ENCODE measurements at places on chromosomes 13 and 19. TPM values are rescaled to one million over a fixed set of nuclear protein-coding genes. Genes with fewer than 3 reads are reported as not detected.

Gene RAB11B
- 81.9 TPM for polyA plus RNA-seq

Gene CLDND2
- polyA plus RNA-seq, result 2.1 TPM

Gene TRPC4
- polyA plus RNA-seq, result 0.14 TPM

Gene ATP7B
- 1.2 TPM for polyA plus RNA-seq

Gene CAMSAP3
- polyA plus RNA-seq, result 2.5 TPM

Gene CALM3
- 167 TPM for polyA plus RNA-seq

Gene RFPL4AL1
- polyA plus RNA-seq, result 0.05 TPM

Gene DEDD2
- 36.9 TPM for polyA plus RNA-seq

Gene LILRB1
- polyA plus RNA-seq, result 5.8 TPM

Gene RXFP2
- not detected for polyA plus RNA-seq

Gene OR7A17
- polyA plus RNA-seq, result not detected

Gene TNNI3
- polyA plus RNA-seq, result 0.75 TPM

Gene CEACAM4
- polyA plus RNA-seq, result 1.9 TPM

Gene MATK
- polyA plus RNA-seq, result 16.2 TPM

Gene NPHS1
- 0.34 TPM for polyA plus RNA-seq

Gene DACT3
- polyA plus RNA-seq, result 3.4 TPM

Gene RAB3A
- 1.0 TPM for polyA plus RNA-seq

Gene ERICH4
- 0.05 TPM for polyA plus RNA-seq

Gene FIZ1
- polyA plus RNA-seq, result 11.9 TPM

Gene EFNA2
- 0.21 TPM for polyA plus RNA-seq

Gene CGB5
- 0.98 TPM for polyA plus RNA-seq

Gene KLK14
- polyA plus RNA-seq, result 1.2 TPM

Gene CDKN2D
- 42.3 TPM for polyA plus RNA-seq

Gene C19orf81
- polyA plus RNA-seq, result not detected

Gene NLRP7
- 0.18 TPM for polyA plus RNA-seq

Gene ACTMAP
- 7.4 TPM for polyA plus RNA-seq

Gene CEACAM3
- 1.5 TPM for polyA plus RNA-seq

Gene ZNF524
- polyA plus RNA-seq, result 25.0 TPM

Gene CNFN
- polyA plus RNA-seq, result 32.7 TPM

Gene ZSCAN5B
- polyA plus RNA-seq, result 0.05 TPM

Gene KLK10
- 7.2 TPM for polyA plus RNA-seq

Gene OR10H5
- 0.05 TPM for polyA plus RNA-seq

Gene SIGLEC8
- 2.1 TPM for polyA plus RNA-seq

Gene ZNF568
- polyA plus RNA-seq, result 6.4 TPM

Gene LHFPL6
- polyA plus RNA-seq, result 14.9 TPM

Gene KIR2DL3
- 0.05 TPM for polyA plus RNA-seq

Gene ZNF230
- 5.5 TPM for polyA plus RNA-seq

Gene CFAP97D2
- polyA plus RNA-seq, result 0.34 TPM

Gene LILRB3
- polyA plus RNA-seq, result 15.5 TPM

Gene OVOL3
- polyA plus RNA-seq, result 0.11 TPM

Gene C19orf85
- not detected for polyA plus RNA-seq

Gene SELENOV
- polyA plus RNA-seq, result not detected

Gene VRK3
- polyA plus RNA-seq, result 27.2 TPM

Gene IGFL4
- polyA plus RNA-seq, result 0.16 TPM

Gene DCT
- polyA plus RNA-seq, result 0.73 TPM

Gene ZNF808
- polyA plus RNA-seq, result 7.7 TPM

Gene URI1
- polyA plus RNA-seq, result 51.4 TPM

Gene BST2
- polyA plus RNA-seq, result 221 TPM
